Mesenteric fat pad (tissue), 1 donor: ENCODE measurements at places on chromosomes 4 and X. TPM values are rescaled to one million over a fixed set of nuclear protein-coding genes. Genes with fewer than 3 reads are reported as not detected.

CPZ gene
- 9.7 TPM for total RNA-seq

EDA2R gene
- 1.2 TPM for total RNA-seq

SULT1E1 gene
- not detected for total RNA-seq

DNA sequence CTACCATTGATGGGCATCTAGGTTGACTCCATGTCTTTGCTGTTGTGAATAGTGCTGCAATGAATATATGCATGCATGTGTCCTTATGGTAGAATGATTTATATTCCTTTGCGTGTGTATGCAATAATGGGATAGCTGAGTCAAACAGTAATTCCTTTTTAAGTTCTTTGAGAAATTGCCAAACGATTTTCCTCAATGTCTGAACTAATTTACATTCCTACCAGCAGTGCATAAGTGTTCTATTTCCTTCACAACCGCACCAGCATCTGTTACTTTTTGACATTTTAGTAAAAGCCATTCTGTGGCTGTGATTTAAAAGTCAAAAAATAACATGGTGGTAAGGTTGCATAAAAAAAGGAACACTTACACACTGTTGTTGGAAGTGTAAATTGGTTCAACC, 103.1 kb upstream of the FAM47B start:
- no peak for DNase-seq

GRCh38 chrX:118464501-118464900, 31.1 kb upstream of the DOCK11 start:
- no peak for DNase-seq

DNA sequence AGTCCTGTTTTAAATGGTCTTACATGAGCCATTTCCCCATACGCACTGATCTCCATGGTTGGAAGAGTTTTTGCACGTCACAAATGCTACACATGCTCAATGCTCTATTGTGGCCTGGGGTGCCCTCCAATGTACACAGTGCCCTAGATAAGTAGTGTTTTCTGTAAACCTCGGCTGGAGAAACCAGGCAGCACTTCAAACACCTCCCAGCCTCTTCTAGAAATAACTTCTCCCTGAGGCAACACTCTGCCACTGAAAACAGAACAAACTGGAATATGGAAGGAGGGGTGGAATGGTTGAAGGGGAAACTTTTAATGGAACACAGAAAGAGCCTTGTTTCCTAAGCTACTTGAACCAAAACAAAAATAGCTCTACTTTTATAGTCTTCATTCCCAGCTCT, 123.9 kb upstream of the CBR4 start:
- no peak for DNase-seq

DNA sequence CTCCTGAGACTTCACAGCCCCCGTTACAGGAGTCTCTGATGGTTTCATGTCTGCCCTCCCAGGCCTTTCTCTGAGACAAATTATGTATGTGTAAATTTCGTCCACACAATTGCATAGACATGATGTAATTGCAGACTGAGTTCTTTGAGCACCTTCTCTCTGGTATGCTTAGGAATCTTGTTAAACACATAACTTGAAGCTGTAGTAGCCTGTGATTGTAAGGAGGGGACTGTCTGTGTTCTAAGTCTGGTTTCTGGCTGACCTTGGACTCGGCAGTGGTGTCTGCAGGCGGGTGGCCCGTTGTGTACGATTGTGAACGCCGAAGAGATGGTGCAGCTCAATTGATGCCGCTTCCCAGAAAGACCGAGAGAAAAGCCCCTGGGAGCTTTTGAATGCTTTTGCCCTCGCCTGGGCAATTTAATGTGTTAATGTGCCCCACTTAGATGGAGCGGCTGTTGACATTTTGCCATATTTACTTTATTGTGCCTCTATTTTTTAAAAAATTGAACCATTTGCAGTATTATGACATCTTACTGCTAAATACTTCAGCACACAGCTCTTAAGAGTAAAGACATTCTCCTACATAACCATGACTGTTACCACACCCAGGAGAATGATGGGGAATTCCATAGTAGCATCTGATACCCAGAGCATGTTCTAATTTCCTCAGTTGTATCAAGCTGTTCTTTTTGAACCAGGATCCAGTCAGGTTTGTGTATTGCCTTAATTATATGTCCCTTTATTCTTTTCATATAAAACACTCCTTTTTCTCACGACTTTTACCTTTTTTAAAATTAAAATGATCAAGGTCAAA, 58.4 kb upstream of the TADA2B start:
- DNase-seq: no peak

DNA sequence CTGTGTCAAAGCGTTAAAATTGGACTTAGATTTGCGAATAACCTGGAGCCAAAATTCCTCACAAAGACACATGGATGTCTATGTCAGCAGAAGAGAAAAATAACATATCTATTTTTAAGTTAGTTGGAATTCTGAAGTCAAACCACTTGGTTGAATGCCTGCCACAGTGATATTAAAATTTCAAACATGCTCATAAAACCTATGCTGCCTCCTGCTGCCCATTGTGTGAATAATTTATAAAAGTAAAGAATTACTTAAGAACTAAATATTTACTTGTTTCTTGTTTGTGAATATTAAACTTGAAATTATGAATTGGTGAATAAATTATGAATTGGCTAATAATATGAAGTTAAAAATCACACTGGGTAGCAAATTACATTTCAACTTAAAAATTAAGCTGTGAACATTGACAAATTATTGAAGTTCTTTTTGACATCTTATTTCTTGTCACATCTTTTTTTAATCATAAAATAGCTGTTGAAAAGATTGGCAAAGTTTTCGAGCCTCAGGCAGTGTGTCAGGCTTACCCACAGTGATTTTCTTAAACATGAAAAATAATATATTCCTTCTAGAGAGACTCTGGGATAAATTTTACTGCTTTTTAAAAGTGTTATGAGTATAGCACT, 35.4 kb downstream of the FABP2 start:
- no peak for DNase-seq

GRCh38 chr4:176207839-176208238, 12.5 kb upstream of the SPATA4 start:
- no peak for DNase-seq

DNA sequence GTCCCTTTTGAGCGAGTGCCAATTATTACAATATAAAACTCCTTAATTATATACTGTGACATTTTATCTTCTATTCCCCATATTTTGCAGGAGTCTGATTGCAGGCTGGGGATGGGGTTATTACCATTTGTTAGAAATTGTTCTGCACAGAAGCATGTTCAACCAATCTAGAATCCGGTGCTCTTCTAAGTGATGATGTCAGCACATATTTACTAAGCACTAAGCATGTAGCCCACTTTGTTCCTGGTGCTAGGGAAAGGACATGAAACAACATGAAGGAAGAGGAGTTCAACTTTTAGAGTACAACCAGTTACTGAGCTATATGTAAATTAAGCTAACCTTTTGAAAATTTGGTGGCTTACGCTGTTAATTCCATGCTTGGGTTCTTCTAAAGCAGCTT, 52.8 kb upstream of the IL1RAPL2 start:
- no peak for DNase-seq
